ENCODE measurements at places on chromosomes 4 and X.

DNA sequence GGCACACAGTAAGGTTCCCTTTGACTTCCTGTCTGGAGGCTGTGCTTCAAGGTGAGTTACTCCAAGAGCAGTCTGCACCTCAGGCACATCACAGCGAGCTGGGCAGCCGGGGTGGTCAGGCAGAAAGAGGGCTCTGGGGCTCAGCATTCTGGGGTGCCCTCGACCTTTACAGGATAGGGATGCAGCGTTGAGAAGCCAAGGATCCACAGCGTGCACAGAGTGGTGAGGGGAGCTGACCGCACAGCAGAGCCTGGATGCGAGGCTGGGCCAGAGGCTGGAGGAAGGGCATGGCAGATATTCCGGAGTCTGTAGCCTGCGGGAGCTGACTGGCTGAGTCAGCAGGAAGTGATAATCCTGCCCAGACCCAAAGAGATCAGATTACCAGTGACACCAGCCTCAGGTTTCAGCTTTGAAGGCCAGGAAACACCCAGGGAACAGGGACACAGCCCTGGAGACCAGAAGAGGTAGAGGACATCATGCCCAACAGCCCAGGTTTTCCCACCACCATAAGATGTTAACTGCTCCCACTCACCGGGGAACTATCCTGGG is 38.4 kb upstream of the PDLIM3 start:
- DNase-seq = no peak

GRCh38 chr4:133498149-133498548 is 349.1 kb downstream of the PCDH10 start:
- DNase-seq = no peak

DNA sequence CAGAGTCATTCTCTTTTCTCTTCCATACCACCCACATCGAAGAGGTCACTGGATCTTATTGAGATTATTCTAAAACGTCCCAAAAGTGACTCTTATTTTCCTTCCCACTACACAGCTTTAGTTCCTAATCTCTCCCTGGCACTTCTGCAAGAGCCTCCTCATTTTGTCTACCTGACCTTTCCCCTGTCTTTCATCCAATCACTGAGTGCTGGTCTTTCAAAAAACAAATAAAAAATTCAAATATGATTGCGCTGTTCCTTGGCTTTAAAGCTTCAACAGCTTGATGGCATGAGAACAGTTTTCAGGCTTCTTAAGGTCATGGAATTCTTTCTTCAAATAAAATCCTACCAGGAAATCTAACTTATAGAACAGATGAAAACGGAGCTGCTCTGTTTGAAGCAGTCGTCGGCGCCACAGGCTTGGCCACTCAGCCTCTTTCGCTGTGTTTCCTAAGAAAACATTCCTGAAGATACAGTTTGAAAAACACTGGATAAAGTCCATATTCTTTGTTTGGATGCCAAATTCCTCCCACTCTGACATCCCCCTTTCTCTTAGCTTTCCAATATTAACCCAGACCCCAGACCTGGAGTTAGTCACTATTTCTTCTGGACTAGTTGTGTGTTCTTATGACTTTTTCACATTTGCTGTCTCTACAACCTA is 12.5 kb downstream of the SYTL5 start:
- no peak for DNase-seq

DNA sequence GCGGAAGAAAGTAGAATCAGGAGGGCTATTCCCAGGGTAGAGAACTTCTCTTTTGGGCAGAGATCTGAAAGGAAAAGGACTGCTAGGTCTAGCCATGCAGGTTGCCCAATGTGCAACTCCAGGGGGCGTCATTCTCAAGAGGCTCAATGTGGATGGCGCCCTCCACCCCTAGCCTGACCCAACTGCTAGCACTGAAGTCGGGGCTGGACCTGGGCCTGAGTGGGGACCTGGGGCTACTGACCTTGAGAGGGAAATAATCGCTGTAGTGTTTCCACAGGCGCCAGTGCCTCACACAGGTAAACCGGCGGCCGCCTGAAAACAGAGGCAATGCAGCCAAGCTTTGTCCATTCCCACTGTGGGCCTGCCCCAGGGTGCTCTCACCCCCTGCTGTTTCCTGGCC is 6.1 kb downstream of the AWAT2 start:
- no peak for DNase-seq

DNA sequence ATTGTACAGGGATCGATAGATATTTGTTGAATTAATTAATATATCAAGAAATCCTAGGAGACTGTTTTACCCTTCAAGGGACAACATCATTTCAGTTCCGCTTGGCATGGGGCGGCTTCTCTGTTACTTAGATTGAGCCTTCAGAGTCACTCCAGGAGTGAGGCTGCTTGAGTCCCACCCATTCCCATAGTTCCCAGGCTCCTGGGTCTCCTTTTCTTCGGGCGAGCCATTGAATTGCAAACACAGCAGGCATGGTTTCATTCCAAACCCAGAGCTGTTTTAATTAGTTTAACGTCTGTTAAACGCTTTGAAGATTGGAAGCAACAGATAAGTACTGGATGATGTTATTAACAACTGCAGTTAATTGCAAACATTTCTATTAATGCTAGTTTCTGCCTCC is 571 bp upstream of the EDA start:
- no peak for DNase-seq

- no peak for DNase-seq
These were observed 12.1 kb upstream of the HGFAC start for GRCh38 chr4:3429651-3430050.

DNA sequence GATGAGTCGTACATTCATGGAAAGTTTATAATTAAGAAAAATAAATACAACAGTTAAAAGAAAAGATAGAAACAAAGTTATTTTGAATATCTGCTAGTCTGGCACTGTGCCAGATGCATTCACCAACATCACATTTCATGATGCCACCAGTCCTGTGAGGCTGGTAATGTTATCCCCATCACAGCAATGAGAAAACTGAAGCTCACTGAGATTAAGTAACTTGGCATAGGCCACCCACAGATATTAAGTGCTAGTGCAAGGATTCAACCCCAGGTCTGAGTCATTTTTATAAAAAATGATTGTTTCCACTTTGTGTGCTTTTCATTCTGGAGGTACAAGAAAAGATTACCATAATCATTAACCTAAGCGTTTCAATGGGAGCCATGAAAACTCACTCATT is 65.0 kb upstream of the IL15 start:
- DNase-seq = no peak

DNA sequence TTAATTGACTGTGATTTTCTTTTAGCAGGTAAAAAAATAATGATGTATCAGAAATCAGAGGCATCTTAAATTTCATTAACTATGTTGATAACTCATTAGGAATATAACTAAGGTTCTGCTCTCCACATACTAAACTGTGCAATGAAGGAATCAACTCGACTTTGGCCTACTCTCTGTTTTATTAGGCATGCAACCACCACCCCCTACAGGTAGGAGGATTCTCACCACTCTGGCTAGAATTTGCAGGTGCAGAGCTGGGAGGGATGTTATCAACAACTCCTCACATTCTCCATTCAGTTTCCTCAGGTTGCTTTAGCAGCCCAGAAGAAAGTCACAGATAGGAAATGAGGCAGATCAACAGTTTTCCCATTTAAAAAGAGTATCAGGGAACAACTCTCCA is 160.1 kb downstream of the COX18 start:
- no peak for DNase-seq

- DNase-seq = no peak
These were observed 96.4 kb upstream of the DDIT4L start for GRCh38 chr4:100286636-100287035.

- DNase-seq = no peak
These were observed 153.8 kb downstream of the CCSER1 start for GRCh38 chr4:90280954-90281353.

- DNase-seq = no peak
These were observed 33.1 kb downstream of the SLC10A7 start for GRCh38 chr4:146488495-146489174.

DNA sequence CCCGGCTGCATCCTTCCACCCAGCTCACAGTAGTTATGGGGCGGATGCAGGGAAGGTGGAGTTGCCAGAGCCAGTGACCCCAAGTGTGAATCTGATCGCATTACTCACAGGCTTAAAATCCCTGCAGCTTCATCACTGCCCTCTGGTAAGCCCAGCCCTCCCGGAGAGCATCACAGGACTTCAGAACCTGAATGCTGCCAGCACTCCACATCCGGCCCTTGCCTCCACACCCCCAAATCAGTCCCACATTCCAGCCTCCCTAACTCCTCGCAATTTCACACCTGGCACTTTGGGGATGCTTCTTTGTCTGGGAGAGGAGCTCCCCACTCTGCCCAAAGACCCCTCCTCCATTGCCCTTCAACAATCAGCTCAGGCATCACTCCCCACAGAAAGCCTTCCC is 15.6 kb downstream of the RASL11B start:
- DNase-seq = no peak

- no peak for DNase-seq
These were observed 15.8 kb upstream of the GRIA2 start for GRCh38 chr4:157204634-157205244.

DNA sequence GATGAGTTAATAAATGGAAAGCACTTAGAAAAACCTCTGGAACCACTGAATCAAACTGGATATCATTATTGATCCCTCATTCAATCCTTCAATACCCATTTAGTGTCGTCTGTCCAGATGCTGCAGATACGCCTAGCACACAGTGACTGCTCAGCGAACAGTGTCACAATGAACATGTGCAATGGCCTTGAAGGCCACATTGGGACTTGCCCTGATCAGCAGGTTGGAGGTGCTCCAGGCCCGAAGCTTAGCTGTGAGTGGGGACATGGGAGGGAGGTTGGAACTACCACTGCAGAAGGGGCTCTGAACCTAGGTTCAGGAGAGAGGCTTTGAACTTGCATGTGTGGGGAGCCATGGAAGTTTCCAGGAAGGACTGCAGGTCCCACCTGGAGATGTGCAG is 17.2 kb downstream of the GPKOW start:
- no peak for DNase-seq

DNA sequence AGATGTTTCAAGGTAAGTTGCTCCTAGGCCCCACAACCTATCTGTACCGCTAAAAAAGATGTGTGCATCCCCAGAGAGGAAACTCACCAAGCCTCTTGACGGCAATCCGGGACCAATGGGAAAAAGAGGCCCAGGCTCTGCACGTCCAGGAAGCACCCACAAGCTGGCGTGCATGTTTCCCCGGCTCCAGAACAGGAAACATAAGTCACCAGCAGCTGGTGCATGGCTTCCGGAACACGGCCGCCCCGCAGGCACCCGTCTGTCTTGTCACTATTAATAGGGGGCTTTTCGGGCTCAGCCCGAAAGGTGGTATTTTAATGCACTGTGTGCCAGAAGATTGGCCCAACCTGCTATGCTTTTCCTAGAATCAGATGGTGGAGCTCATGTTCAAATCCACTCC is 22.2 kb downstream of the CRMP1 start:
- no peak for DNase-seq

- DNase-seq = no peak
These were observed 470.4 kb upstream of the GALNT7 start for GRCh38 chr4:172698256-172698655.

DNA sequence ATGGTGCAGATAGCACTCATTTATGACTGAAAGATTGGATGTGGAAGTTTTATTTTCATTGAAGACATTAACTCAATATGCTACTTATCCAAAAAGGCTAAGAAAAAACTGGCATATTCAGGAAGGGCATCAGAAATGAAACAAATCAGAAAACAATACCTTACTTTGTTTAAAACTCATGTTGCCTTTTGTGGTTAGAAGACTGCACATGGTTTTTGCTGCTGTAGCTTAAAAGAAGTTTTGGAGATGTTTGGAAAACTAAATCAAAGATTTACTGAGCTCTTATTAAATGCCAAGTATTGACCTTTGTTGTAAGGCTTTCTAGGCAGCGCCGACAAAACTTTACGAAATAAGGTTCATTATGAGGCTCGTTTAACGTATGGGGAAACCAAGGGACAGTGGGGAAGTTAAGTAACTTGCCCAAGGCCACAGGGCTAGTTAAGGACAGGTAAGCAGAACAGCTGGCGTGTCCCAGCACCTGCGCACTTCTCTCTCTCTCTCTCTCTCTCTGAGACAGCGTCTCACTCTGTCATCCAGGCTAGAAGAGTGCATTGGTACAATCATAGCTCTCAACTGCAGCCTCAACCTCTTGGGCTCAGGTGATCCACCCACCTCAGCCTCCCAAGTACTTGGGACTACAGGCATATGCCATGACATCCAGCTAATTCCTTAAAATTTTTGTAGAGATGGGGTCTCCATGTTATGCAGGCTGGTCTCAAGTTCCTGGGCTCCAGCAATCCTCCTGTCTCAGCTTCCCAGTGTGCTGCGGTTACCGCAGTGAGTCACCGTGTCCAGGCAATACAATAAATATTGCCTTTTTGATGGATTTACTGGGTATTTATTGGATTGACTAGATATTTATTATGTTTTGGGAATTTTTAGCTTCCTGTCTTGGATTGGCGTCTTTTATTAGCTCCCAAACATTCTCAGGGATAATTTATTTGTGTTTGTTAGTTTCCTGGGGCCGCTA is 16.1 kb downstream of the LRP2BP start:
- no peak for DNase-seq

DNA sequence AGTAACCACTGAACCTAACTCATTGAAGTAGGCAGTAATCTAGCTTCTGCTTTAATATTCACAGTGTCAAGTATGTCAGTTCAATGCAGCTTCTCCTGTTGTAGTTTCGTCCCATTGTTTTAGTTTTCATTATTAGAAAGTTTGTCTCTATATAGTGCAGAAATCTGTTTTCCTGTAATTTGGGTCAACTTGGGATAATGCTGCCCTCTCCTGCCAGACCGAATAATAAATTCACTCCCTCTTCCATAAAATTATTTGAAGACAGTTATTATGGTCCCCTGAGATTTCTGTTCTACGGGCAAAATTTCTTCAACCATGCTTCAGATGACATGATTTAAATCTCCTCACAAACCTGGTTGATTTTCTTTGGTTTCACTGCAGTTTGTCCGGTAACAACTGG is 4.6 kb upstream of the LUZP4 start:
- no peak for DNase-seq

DNA sequence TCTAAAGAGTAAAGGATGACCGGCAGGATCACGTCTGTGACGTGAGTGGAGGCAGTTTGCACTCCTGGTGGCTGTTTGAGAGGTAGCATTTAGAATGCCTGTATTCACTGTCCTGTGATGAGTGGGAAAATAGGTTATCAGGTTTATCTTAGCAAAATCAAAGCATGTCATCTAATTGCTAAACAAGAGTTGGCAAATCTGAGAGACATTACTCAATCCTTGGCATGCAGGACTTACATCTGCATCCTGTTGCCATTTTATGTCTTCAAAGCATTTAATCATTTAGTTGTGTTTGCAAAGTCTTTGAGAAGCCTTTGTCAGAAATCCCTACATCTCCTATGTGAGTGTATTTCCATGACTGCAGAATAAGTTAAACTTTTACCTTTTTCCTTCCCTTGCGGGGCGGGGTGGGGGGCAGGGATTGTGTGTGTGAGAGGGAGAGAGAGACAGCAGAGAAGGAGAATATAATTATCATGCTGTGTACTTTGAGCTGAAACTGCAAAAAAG is 41.4 kb upstream of the MSANTD1 start:
- DNase-seq = no peak

GRCh38 chr4:112916868-112917267 is 132.6 kb upstream of the ANK2 start:
- DNase-seq = no peak

GRCh38 chr4:140736669-140737343 is 19.4 kb downstream of the TBC1D9 start:
- no peak for DNase-seq

GRCh38 chr4:187604984-187605383 is 390.6 kb upstream of the ZFP42 start:
- DNase-seq = no peak

Data from activated naive CD4-positive, alpha-beta T cell treated with Interleukin-2 at 50 U/mL for 16 hours (primary cell).